ENCODE measurements at places on chromosomes 4 and X.

DNA sequence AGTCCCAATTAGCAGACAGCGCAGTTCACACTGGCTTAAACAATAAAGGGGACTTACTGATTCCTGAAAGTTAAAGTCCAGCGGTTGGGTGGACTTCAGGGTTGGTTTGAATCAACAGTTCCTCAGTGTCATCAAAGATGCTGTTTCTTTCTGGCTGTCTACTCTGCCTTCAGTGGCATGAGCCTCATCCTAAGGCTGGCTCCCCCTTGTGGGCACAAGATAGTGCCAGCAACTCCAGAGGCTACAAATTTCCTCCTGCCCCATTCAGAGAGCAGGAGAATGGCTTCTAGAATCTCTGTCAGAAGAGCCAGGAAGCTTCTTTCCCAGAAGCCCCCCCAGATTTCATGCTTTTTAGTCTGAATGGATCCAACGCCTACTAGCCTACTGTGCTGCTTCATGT lies 82.4 kb upstream of the MTM1 start:
- DNase-seq = peak; percentile 3

GRCh38 chr4:54661686-54662085 lies 3.9 kb downstream of the KIT start:
- DNase-seq = no peak

GRCh38 chr4:28310926-28311325 lies 1450.3 kb downstream of the STIM2 start:
- no peak for DNase-seq

DNA sequence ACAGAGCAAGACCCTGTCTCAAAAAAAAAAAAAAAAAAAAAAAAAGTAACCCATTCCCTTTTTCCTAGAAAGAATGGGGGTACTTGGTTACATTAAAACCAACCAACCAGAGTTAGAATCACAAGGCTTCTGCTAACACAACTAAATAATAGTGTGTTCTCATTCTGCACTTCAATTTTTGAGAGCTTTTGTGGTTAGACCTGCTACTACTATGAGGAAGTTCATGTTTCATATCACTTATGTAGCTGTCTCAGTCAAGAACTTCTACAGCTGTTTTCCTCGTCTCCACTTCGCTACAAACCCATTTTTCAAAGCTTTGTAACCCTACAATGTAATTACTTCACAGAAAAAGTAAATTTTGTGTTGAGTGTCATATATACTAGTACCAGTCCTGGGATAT lies 58.3 kb downstream of the PDHA2 start:
- DNase-seq = no peak

- no peak for DNase-seq
Measured at GRCh38 chrX:142296421-142296820, 91.3 kb upstream of the MAGEC2 start.

DNA sequence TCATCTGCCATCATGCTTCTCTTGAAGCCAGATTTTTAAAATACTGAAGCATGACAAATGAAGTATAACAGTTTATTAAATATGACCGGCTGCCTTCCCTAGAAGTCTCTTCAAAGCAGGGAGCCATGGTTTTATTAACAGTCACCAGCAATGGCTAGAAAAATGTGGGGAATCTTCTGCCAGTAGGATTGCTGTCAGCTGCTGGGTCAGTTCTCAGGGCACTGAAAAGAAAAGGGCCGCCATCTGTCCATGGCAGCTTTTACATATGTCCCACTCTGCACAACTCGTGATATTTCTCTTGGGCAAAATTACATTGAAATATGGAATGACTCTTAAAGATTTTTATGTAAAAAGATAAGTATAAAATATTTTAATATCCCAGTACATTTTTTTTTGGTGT lies 2.8 kb downstream of the CCNG2 start:
- DNase-seq = no peak

DNA sequence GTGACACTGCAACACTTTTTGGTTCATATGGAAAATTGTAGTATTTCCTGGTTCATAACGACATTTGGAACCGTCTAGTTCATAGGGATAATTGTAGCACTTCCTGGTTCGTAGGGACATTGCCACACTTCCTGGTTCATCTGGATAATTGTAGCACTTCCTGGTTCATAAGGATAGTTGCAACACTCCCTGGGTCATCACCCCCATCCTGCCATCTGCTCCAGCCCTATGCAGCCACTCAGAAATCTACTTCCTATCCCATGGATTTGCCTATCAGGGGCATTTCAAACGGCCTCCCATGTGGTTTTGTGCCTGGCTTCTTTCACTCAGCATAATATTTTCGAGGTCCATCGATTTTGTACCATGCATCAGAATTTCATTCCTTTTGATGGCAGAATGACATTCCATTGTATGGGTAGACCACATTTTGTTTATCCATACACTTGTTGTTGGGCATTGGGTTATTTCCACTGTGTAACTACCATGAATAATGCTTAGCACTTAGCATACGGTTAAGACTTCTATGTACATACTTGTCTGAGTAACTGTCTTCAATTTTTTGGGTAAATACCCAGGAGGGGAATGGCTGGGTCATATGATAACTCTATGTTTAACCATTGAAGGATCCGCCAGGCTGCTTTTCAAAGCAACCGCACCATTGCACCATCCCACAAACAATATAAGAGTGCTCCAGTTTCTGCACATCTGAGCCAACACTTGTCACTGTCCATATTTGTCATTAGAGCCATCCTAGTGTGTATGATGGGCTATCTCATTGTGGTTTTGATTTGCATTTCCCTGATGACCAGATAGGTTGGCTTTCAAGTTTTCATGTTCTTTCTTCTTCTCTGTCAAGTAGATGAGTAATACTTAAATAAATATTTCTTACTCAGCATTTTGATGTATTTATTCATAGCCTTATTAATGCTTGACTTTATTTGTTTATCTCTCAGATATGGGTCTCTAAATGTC lies 58.3 kb upstream of the CD99 start:
- no peak for DNase-seq

- DNase-seq = no peak
Measured at GRCh38 chrX:13638826-13639225, 14.1 kb upstream of the TCEANC start.

DNA sequence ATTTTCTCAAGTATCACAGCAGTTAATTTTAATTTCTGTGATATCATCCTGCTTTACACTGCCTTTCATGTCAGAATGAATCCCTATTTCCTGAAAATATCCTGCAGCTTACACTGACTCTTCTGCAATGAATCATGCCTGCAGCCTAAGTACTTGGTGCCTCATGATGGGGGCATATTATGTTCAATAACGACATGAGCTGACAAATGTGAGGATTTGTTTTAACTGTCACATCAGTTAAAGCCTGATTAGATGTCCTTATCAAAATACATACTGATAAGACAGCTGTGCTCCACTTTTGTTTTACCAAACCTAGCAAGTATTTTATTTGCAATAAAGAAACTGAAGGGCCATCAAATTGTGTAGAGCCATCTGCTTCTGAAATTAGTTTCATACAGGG lies 359.9 kb upstream of the AGA start:
- no peak for DNase-seq

- DNase-seq = no peak
Measured at GRCh38 chr4:180603791-180604190, 1639.4 kb upstream of the TENM3 start.

GRCh38 chr4:141757287-141757686 lies 120.9 kb downstream of the IL15 start:
- no peak for DNase-seq

- DNase-seq = no peak
Measured at GRCh38 chr4:113471146-113471860, 290.2 kb downstream of the CAMK2D start.

DNA sequence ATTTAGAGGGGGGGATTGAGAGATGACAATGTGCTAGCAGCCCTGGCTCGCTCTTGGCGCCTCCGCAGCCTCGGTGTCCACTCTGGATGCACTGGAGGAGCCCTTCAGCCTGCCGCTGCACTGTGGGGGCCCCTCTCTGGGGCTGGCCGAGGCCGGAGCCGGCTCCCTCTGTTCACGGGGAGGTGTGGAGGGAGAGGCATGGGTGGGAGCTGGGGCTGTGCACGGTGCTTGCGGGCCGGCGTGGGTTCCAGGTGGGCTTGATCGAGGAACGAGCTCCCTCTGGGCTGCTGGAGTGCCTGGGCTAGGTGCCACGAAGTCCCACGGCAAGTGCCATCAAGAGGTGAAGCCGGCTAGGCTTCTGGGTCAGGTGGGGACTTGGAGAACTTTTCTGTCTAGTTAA lies 6.9 kb downstream of the C4orf46 start:
- DNase-seq = no peak

DNA sequence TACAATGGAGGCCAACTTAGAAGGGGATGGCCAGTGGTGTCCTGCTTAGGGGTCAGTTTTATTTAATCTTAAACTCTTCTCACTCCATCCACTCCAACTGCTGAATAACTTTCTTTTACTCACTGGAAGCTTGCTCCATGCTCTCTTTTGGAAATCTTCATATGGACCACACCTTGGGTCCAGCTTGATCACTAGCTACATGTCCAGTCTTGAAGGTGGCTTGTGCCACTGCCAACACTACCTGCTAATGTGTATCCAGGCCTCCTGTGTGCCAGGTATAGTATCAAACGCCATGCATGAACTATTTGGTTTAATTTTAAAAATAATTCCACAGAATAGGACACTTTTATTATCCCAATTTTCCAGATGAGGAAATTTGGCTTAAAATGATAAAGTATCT lies 37.0 kb upstream of the KDR start:
- no peak for DNase-seq

- DNase-seq = no peak
Measured at GRCh38 chrX:17590892-17591740, 146.2 kb upstream of the SCML1 start.
